ENCODE measurements at places on chromosomes 6 and 20. TPM values are rescaled to one million over a fixed set of nuclear protein-coding genes. Genes with fewer than 3 reads are reported as not detected.

Gene FOXQ1
- not detected for total RNA-seq

- no peaks in the 10 kb centered on the region for H3K27me3 ChIP-seq
- no peaks in the 10 kb centered on the region for H3K36me3 ChIP-seq
- H3K4me3 ChIP-seq = no peak overlapping the region
- DNase-seq = no peak
Observed at GRCh38 chr6:2430612-2431011, 185.2 kb upstream of the GMDS start.

Gene MOCS1
- 0.10 TPM for total RNA-seq

GRCh38 chr20:50595433-50595895, 85.3 kb downstream of the PTPN1 start:
- no peaks in the 10 kb centered on the region for H3K4me1 ChIP-seq
- no peaks in the 10 kb centered on the region for H3K27me3 ChIP-seq
- no peak overlapping the region for H3K4me3 ChIP-seq
- no peak overlapping the region for H3K27ac ChIP-seq
- DNase-seq = no peak
- no peaks in the 10 kb centered on the region for H3K36me3 ChIP-seq

GRCh38 chr6:136405420-136406029, 115.9 kb upstream of the BCLAF1 start:
- no peaks in the 10 kb centered on the region for H3K36me3 ChIP-seq
- H3K27me3 ChIP-seq = peaks cover 2% of the 10 kb centered on the region
- no peak for DNase-seq
- no peak overlapping the region for H3K27ac ChIP-seq
- H3K4me1 ChIP-seq = no peaks in the 10 kb centered on the region

- H3K4me3 ChIP-seq = no peak overlapping the region
- no peak for DNase-seq
- H3K4me1 ChIP-seq = peaks cover 5% of the 10 kb centered on the region
- no peaks in the 10 kb centered on the region for H3K36me3 ChIP-seq
Observed at GRCh38 chr6:373031-373430, 18.5 kb upstream of the IRF4 start.

Gene MEI4
- total RNA-seq = not detected

GRCh38 chr20:33209789-33210188, 7.4 kb upstream of the BPIFA3 start:
- H3K4me1 ChIP-seq = no peaks in the 10 kb centered on the region
- H3K4me3 ChIP-seq = no peak overlapping the region
- H3K27ac ChIP-seq = no peak overlapping the region
- peak; percentile 20 for DNase-seq

DNA sequence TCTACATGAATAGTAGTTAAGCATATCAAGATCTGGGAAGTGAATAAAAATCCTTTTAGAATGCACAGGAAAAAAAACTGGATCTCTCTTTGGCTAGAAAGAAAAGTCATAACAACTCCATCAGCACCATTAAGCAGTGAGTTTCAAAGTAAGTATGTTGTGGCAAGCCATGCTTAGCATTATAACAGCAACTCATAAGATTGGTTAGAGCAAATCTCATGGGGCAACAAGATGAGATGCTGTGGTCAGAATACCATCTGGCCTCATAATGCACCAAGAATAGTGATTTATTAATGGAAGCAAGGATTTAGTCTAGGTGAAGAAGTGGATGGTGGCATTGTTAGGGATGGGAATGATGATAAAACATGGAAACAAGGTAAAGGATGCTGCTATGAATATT, 159.4 kb downstream of the PHF3 start:
- H3K4me3 ChIP-seq = no peak overlapping the region
- no peaks in the 10 kb centered on the region for H3K4me1 ChIP-seq
- no peaks in the 10 kb centered on the region for H3K36me3 ChIP-seq
- peaks cover 5% of the 10 kb centered on the region for H3K27me3 ChIP-seq

DNA sequence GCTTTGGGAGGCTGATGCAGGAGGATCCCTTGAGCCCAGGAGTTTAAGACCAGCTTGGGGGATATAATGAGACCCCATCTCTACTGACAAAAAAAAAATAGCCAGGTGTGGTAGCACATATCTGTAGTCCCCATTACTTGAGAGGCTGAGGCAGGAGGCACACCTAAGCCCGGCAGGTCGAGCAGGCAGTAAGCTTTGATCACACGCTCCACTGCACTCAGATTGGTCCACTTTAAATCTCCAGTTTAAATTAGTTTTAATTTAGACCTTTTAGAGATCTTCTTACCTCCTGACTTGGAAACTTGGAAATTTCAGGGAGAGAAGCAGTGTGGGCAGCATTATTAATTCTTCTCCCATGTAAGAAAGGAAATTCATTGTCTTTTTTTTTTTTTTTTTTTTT, 16.8 kb upstream of the PLCB4 start:
- H3K27me3 ChIP-seq = no peaks in the 10 kb centered on the region
- no peak overlapping the region for H3K4me3 ChIP-seq
- no peak overlapping the region for H3K27ac ChIP-seq

- H3K4me1 ChIP-seq = peaks cover 15% of the 10 kb centered on the region
- peaks cover 5% of the 10 kb centered on the region for H3K27me3 ChIP-seq
- no peak overlapping the region for H3K27ac ChIP-seq
- no peak for DNase-seq
- no peaks in the 10 kb centered on the region for H3K36me3 ChIP-seq
Observed at GRCh38 chr6:37783856-37784584, 35.5 kb upstream of the ZFAND3 start.

Gene TBC1D32
- total RNA-seq = 6.0 TPM

Gene COX4I2
- not detected for total RNA-seq

DNA sequence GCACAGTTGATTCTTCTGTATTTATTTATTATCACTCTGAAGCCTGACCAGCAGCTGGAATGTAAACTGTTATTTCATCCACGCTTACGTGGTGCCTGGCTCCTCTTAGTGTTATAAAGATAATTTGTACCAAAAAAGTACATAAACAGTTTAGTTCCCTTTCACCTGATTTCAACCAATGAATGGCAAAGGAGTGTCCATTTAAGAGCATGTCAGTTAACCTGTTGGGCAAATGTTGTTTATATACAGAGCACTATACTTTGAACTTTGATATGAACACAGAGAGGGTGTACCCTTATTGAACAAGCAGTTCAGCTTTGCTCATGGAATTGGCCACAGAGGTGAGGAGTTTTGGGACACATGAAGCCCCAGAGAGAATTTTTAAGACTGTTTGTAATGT, 7.2 kb upstream of the CTCFL start:
- peaks cover 3% of the 10 kb centered on the region for H3K27me3 ChIP-seq
- DNase-seq = no peak
- H3K27ac ChIP-seq = no peak overlapping the region
- no peaks in the 10 kb centered on the region for H3K4me1 ChIP-seq

DNA sequence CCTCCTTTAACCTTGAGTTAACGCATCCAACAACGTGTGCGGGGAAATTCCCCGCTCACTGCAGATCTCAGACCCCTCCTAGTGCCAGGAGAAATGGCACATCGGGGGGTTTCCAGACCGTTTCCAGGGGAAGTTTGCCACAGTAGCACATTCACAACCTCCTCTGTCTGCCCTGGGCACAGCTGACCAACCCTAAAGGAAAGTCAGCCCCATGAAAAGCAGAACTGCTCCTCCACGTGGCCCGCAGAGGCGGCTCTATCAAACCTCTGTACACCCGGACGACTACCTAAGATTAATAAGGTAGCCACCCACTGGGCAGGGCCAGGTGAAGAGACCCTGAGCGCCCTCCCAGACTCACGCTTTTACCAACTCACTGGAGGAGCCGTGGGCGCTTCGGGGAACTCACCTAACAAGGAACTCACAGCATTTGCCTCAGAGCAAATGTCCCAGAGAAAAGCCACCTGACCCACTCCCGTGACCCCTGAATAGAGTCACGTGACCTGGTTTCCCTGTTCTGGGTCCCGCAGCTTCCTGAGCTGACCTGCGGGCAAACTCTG, 93.1 kb downstream of the PRND start:
- no peaks in the 10 kb centered on the region for H3K27me3 ChIP-seq
- DNase-seq = peak; percentile 61
- H3K27ac ChIP-seq = peak overlapping the region; percentile 96
- peaks cover 64% of the 10 kb centered on the region for H3K4me1 ChIP-seq
- peak overlapping the region; percentile 80 for H3K4me3 ChIP-seq
- H3K36me3 ChIP-seq = peaks cover 4% of the 10 kb centered on the region

DNA sequence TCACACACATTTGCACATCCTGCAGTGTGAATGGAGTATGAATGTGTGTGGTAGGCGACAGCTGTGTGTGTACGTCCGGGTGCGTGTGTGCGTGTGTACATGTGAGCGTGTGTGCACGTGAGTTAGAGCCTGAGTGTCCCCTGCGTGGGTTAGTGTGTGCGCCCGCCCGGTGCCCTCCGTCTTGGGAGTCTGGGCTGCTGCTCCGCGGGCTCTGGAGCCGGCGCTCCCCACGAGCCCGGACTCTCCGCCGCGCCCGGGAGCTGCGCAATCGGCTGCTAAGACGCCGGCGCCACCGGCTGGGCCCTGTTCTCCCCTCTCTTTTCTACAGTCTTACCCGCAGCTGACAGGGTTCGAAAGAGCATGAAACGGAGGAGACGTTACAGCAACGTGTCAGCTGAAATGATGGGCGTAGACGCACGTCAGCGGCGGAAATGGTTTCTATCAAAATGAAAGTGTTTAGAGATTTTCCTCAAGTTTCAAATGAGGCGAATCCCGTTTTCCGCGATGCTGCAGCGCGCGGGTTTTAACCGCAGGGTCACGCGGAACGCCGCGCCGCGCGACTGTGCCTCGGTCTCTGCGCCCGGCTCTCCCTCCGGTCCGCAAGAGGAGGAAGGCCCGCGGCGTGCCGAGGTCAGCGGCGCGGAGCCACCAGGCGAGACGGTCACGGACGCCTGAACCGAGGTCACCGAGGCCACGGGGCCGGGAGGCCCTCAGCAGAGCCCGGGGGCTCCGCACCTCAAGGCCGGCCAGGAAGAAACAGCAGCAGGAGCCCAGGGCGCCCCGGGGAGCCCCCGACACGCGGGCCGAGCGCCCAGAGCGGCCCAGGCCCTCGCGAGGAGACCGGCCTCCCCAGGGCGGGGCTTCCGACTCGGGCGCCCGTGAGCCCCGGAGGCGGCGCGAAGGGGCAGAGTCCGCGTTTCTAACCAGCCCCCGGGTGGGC, 95.3 kb upstream of the BHLHE23 start:
- peak overlapping the region; percentile 90 for H3K27ac ChIP-seq
- H3K4me1 ChIP-seq = peaks cover 10% of the 10 kb centered on the region
- peak; percentile 33 for DNase-seq
- no peaks in the 10 kb centered on the region for H3K27me3 ChIP-seq

DNA sequence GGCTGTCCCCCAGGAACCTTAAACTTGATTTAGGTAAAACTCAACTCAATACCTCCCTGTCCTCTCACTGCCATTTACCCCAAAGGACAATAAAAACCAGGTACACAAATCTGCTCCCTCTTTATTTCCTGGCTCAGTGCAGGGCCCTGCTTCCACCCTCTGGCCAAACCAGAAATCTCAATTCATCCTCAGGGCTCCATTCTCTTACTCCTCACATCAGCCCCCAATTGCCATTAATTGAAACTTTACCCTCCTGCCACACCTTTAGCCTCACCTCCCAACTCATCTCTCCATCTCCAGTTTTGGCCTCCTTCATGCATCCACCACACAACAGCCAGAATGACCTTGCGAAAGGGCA, 10.5 kb downstream of the ZBTB2 start:
- H3K27ac ChIP-seq = peak overlapping the region; percentile 91
- no peak for DNase-seq
- peaks cover 3% of the 10 kb centered on the region for H3K36me3 ChIP-seq
- peaks cover 82% of the 10 kb centered on the region for H3K4me1 ChIP-seq
- H3K4me3 ChIP-seq = peak overlapping the region; percentile 85

DNA sequence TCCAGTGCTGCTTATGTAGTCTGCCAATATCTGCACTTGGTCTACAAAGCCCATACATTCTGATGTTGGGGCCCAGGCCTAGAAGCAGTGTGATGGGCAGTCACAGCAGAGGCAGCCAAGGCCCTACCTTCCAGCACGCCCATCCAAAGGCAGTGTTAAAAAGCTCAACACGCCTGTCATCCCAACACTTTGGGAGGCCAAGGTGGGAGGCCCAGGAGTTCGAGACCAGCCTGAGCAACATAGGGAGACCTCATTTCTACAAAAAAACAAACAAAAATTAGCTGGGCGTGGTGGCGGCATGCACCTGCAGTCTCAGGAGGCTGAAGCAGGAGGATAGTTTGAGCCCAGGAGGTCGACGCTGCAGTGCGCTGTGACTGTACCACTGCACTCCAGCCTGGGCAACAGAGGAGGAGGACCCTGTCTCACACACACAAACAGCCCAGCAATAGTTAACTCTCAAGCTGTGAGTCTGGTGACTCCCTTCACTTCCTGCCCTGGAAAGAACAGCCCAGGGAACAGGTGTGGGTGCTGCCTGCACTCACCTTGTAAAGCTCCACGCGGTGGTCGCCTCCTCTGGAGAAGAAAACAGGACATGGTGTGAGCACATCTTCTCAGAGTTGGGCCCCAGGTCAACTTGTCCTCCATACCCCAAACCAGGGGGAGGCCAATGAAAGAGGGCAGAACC, 68.8 kb downstream of the PYGB start:
- H3K36me3 ChIP-seq = peaks cover 16% of the 10 kb centered on the region
- no peak overlapping the region for H3K27ac ChIP-seq
- no peaks in the 10 kb centered on the region for H3K27me3 ChIP-seq
- no peaks in the 10 kb centered on the region for H3K4me1 ChIP-seq

DNA sequence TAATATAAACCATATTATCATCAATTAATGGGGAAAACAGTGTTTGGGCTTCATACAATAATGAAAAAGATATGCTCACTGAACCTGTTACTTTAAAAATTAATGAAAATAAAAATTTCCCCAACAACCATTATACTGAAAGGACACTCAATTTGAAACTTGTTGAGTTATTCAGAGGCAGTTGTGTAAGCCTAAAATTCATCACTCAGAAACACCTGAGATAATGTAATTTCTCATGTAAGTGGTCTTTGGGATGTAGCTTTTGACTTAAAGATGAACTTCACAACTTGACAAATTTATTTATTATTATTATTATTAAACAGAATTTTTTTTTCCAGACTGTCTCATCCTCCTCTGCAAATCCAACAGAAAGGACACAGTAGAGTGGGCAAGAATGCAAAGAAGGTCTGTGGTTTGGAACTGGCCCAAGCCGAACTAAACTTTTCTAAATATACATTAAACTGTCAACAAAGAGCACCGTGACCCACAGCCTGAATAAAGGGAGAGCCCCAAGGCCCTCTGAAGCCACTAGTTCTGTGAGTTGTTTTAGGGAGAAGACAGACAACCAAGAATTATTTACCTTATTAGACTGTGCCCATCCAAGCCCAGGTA, 32.2 kb upstream of the HEY2 start:
- peaks cover 2% of the 10 kb centered on the region for H3K27me3 ChIP-seq
- H3K4me3 ChIP-seq = no peak overlapping the region
- DNase-seq = no peak
- H3K36me3 ChIP-seq = no peaks in the 10 kb centered on the region
- H3K27ac ChIP-seq = no peak overlapping the region
- no peaks in the 10 kb centered on the region for H3K4me1 ChIP-seq

All from CD4-positive, CD25-positive, alpha-beta regulatory T cell (primary cell).